ENCODE measurements at places on chromosomes 1 and 21. TPM values are rescaled to one million over a fixed set of nuclear protein-coding genes. Genes with fewer than 3 reads are reported as not detected.

ATP6V1G3 gene
- 8.1 TPM for polyA plus RNA-seq

PCSK9 gene
- 11.8 TPM for polyA plus RNA-seq

SEMA4A gene
- 2.5 TPM for polyA plus RNA-seq

NBPF10 gene
- polyA plus RNA-seq, result 3.8 TPM

NDUFV3 gene
- 36.9 TPM for polyA plus RNA-seq

ZNF648 gene
- polyA plus RNA-seq, result 0.39 TPM

CD101 gene
- 1.7 TPM for polyA plus RNA-seq

CAMSAP2 gene
- 47.8 TPM for polyA plus RNA-seq

CD52 gene
- 4.9 TPM for polyA plus RNA-seq

CCDC28B gene
- 29.0 TPM for polyA plus RNA-seq

C1orf115 gene
- polyA plus RNA-seq, result 22.0 TPM

KRTAP10-9 gene
- polyA plus RNA-seq, result not detected

KRTAP19-7 gene
- not detected for polyA plus RNA-seq

FCRL2 gene
- not detected for polyA plus RNA-seq

HORMAD1 gene
- not detected for polyA plus RNA-seq

NR5A2 gene
- polyA plus RNA-seq, result 1.9 TPM

PTAFR gene
- polyA plus RNA-seq, result 2.5 TPM

FNDC10 gene
- polyA plus RNA-seq, result 3.7 TPM

LAPTM5 gene
- polyA plus RNA-seq, result 33.0 TPM

OSBPL9 gene
- 142 TPM for polyA plus RNA-seq

DEDD gene
- polyA plus RNA-seq, result 45.5 TPM

TMED5 gene
- 31.8 TPM for polyA plus RNA-seq

KCNC4 gene
- polyA plus RNA-seq, result 6.5 TPM

SAMD11 gene
- polyA plus RNA-seq, result 43.9 TPM

PKLR gene
- polyA plus RNA-seq, result 7.7 TPM

GPA33 gene
- 0.98 TPM for polyA plus RNA-seq

GRHL3 gene
- polyA plus RNA-seq, result 0.22 TPM

FMO2 gene
- 2.1 TPM for polyA plus RNA-seq
